ENCODE measurements at places on chromosomes 4 and X.

DNA sequence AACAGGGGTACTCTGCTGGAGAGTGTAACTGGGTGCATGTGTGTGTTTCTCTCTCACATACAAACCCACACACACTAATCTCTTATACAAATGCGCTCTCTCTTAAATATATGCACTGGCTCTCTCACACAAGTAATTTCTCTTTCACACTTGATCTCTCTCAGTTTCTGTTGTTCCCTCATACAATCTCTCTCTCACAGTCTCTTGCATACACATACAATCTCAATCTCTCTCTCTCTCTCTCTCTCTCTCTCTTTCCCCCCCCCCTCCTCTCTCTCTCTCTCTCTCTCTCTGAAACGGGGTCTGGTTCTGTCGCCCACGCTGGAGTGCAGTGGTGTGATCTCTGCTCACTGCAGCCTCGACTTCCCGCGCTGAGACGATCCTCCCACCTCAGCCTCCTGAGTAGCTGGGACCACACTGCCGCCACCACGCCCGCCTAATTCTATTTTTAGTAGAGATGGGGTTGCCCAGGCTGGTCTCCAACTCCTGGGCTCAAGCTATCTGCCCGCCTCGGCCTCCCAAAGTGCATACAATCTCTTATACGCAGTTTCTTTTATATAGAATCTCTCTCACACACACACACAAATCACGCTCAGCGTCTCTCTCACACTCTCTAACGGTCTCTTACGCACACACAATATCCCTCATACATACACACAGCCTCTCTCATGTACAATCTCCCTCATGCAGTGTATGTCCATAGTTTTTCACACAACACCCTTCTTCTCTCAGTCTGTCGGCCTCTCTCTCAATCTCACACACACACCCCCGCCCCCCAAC, 518 bp upstream of the FAM241A start:
- no peak for DNase-seq

GRCh38 chr4:85837439-85837733, 362.4 kb downstream of the ARHGAP24 start:
- DNase-seq: no peak

GRCh38 chr4:35463251-35463952, 780.9 kb downstream of the ARAP2 start:
- DNase-seq: no peak

- no peak for DNase-seq
These were observed 13.8 kb downstream of the BCOR start for GRCh38 chrX:40083979-40084359.

- no peak for DNase-seq
These were observed 1315.3 kb downstream of the FSTL5 start for GRCh38 chr4:160848489-160848888.

GRCh38 chr4:74118600-74119338, 19.8 kb upstream of the CXCL2 start:
- DNase-seq: no peak

DNA sequence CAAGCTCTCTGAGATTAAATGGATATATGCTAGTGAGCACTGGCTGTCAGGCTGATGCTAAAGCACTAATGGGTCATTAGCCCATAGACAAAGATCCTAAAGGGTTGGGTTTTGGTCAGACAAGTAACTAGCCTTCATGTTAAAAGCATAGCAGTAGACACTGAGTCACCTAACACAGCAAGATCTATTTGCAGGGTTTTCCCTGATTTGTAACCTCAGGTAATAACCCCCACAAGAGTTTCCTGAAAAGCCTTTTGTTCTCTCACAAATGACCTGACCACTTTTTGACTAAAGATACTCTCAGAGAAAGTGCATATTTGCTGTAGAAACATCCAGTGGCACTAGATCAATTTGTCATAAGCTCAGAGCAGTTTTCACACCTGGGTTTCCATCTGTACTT, 251.1 kb upstream of the TEX13A start:
- DNase-seq: no peak

DNA sequence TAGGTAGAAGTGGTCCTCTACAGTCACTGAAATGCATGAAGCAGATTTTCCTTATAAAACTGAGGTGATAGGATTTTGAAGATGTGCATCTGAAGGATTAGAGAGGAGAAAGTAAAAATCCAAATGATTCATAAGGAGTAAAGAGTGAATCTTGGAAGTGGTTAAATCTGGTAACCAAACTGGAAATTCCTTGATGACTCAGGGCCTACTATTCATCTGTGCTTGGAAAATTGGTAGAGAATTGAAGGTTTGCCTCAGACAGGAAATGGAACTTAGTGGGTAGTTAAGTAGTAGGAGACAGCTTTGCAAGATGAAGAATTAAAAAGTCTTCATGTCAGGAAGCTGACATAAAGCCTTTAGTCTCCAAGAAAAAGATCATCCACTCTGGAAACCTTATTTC, 368.9 kb upstream of the CTSO start:
- no peak for DNase-seq

GRCh38 chr4:86934147-86934770, 552 bp upstream of the AFF1 start:
- DNase-seq: no peak

DNA sequence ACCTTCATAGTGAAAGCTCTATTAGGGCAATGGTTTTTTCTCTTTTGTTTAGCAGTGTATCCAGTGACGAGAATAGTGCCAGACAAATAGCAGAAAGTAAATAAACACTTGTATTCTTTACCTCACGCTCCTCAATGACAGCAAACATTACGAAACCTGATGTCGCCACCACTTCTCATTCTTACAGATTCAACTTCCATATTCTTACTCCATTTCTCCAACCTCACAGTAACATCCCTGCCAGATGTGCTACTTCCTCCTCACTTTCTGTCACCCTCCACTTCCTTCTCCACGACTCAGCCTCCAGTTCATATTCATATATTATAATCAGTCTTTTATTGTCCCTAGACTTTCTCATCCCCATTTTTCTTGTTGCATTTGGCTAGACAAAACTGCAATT, 1956.2 kb upstream of the AGA start:
- DNase-seq: no peak

DNA sequence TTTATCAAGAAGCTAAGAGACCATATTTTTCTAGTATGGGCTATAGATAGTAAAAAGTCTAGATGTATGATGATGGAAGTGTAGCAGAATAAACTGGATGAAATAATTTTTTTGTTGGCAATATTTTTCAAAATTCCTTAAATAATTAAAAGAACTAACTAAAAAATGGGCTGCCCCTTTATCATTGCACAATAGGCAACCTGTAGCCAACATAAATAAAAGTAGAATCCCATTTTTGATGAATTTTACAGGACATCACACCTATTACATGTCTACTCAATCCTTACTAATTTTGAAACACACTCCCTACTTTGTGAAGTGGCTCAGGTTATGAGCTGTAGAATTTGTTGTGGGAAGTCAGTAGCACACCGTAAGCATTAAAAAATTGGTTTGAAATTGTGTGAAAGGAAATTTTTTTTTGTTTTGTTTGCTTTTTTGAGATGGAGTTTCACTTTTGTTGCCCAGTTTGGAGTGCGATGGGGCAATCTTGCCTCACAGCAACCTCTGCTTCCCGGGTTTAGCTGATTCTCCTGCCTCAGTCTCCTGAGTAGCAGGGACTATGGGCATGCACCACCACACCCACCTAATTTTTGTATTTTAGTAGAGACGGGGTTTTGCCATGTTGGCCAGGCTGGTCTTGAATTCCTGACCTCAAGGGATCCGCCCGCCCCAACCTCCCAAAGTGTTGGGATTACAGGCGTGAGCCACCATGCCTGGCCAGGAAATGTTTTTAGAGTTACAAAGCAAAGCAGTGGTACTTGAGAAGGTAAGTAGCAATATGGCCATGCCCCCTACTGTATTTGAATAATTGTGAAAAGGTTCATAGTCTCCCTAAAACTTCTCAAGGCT, 8.9 kb upstream of the RUFY3 start:
- no peak for DNase-seq

GRCh38 chr4:65670331-65671031, at the start of gene EPHA5:
Gene EPHA5 (minus strand): TSS chr4:65670489. CDS start chr4:65669742, 747 bp downstream.
- no peak for DNase-seq

DNA sequence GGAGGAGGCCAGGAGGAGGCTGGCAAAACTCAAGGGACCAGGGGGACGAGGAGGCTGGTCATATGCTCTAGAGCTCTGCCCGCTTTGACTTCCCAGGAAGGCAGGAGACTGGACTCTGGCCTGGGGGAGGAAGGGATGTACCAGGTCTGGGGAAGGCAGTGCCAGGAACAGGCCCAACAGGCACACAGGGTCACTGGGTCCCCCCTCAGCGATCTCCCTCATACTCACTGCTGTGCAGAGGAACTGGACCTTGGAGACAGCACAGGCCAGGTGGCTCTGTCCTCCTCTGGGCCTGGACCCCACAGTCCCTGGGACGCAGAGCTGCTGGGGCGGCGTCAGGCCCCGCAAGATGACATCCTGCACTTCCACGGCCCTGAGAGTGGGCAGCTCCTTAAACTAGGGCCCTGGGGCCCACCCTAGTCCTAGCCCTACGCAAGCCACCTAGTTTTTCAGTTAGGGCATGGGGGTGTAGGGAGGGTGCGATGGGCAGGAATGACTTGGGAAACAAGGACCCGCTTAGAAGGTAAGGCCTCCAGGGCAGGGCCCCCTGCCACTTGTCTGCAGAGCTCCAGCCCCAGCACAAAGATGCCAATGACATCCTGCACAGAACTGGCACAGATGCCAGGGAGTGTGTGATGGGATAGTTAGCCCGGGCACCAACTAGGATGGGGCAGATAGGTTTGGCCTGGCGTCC, 59.5 kb downstream of the HTRA3 start:
- no peak for DNase-seq

- no peak for DNase-seq
These were observed 53.3 kb downstream of the MED28 start for GRCh38 chr4:17667653-17668201.

GRCh38 chr4:52748432-52748831, 2.8 kb downstream of the ERVMER34-1 start:
- no peak for DNase-seq

DNA sequence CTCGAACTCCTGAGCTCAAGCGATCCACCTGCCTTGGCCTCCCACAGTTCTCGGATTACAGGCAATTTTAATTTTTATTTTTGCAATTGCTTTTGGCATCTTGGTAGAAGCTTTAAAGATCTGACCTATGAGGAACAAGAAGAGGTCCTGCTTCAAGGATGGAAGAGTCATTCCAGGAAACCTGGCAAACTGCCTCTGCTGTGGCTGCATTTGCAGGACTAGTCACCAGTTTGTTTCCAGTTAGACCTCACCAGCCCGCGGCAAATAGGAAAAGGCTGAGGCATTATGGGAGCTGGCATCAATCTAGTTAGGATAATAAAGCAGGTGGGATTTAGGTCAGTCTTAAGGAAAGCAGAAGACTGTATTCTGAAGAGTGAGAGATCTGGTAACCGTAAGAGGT, 51.9 kb upstream of the LAS1L start:
- no peak for DNase-seq

DNA sequence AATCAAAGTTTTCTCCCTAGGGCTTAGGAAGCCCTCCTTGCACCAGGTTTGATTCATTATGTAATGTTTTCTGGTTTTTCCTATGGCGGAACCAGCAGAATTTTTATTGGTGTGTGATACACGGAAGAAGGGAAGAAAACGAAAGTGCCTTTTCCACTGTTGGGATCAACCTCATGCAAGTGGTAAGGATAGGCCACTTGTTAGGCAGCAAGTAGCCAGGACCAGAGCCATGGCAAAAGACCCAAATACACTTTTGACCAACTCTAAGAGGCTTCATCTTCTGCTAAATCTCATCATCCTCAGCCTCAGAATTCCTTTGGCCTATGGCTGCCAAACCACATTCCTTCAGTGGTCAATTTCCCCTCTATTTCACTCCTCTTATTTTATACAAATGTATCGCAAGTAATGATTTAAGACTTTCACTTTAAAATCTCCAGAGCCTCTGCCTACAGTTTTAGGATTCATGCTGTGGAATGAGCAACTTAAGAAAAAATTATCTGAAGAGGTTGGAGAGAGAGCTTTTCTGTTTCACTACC, 21.2 kb downstream of the PPAT start:
- no peak for DNase-seq

- no peak for DNase-seq
These were observed 115.1 kb upstream of the MXRA5 start for GRCh38 chrX:3461397-3462165.

- no peak for DNase-seq
These were observed 44.6 kb upstream of the ANKRD50 start for GRCh38 chr4:124757126-124757525.

- DNase-seq: no peak
These were observed 185.5 kb upstream of the RBPJ start for GRCh38 chr4:26135331-26135730.

DNA sequence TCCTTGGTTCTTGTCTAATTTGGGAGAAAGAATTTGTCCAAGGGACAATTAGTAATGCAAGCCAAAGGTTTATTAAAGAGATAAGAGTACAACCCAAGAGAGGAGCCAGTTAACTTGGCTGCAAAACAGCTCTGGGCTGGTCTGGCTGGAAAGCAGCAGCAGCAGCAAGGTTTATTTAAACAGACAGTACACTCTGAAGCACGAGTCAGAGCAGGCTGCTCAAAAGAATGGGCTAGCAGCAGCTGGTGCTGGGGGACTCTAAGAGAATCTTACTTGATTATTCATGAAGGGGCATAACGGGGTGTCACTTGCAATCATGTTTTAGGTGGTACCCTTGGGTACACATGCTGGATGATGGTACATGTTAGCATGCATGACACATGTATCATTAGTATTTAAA, 17.1 kb upstream of the CT47C1 start:
- no peak for DNase-seq

DNA sequence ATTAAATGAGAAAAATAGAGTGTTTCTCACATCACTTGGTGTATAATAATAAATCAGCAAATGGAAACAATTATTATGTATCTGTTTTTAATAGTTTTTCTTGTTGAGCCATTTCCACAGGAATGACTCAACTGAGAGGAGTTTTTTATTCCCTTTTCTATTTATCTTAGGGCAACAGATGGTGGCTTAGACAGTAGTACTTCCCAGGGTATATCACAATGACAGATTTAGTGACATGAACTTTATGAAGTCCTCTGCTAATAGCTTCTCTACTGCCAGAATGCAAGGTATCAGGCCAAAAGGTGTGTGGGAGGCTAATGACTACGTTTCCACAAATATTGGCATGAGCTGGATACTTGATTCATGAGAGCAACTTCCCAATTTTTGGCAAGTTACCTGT, 126.7 kb downstream of the HTR2C start:
- no peak for DNase-seq

DNA sequence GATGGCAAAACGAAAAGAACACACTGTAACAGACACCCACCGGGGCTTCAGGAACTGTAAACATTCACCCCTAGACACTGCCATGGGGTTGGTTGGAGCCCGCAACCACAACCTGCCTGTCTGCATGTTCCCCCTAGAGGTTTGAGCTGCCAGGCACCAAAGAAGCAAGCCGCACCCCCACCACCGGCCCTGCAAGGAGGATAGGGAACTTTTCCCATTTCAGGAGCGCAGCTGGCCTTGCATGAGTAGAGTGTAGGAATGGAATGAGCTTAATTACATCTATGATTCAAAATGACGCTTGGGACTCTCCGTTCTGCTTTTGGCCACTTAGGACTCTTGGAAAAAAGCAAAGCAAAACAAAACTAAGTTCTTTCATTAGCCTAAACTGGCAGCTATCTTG, 243.6 kb upstream of the CTSO start:
- no peak for DNase-seq
